CD4-positive, alpha-beta T cell treated with Interleukin-15 for 4 hours (primary cell): ENCODE measurements at places on chromosomes 2 and 18.
A peak's percentile ranks its signal among the peaks of the same experiment; 100 is the strongest.

- DNase-seq: no peak
Measured at GRCh38 chr2:45930396-45930792, 278.9 kb downstream of the PRKCE start.

DNA sequence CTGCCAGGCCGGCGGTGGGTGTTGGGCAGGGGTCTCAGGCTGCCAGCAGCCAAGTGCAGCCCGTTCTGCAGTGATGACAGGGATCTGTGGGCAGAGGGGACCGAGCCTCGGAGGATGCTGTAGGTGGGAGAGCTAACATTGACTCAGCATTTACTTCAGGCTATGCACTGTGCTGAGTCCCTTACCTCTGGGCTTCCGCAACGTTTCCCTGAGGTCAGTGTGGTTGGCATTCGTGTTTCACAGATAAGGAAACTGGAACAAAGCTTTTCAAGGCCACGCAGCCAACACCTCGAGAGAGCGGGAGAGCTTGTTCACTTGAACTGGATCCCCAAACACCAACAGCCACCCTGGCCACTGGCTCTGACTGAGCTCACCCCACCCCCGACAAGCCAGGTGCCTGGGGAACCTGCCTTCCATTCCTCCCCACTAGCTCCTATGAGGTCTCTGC lies 839 bp upstream of the GPR148 start:
- peak; percentile 26 for DNase-seq

GRCh38 chr2:190748966-190749365 lies 100.1 kb downstream of the NAB1 start:
- DNase-seq: no peak

DNA sequence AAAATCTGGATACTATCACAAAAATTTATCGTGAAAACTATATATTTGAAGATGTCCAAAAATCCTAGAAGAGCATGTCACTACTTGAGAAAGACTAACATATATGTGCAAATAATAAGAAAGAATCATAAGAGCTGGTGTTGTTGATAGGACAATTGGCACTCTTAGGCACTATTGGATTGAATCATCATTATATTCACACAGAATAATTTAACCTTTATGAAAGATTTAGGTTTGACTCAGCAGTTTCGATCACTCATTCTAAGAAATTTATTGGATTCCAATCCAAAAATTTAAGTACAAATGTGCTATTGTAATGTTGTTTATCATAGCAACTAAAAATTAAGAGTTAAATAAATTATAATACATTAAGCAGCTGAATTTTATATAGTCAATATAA lies 503.6 kb downstream of the SPAG16 start:
- DNase-seq: no peak

DNA sequence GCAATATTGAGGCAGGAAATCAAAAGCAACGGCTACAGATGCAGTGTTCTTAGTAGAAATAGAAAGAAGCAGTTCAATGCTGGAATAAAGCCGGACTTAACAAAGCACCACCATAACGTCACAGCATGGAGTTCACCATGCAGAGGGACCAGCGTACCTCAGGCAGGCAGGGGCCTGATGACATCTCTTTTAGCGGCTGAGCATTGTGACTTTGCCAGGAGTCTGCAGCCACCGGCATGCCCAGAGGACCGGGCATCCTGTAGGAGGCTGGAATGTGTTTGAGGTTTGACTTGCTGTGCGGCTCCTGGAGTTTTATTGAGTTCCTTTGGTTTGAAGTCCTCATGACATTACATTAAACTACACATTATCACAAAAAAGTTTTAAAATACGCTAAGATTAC lies 139.8 kb downstream of the UXS1 start:
- DNase-seq: no peak

DNA sequence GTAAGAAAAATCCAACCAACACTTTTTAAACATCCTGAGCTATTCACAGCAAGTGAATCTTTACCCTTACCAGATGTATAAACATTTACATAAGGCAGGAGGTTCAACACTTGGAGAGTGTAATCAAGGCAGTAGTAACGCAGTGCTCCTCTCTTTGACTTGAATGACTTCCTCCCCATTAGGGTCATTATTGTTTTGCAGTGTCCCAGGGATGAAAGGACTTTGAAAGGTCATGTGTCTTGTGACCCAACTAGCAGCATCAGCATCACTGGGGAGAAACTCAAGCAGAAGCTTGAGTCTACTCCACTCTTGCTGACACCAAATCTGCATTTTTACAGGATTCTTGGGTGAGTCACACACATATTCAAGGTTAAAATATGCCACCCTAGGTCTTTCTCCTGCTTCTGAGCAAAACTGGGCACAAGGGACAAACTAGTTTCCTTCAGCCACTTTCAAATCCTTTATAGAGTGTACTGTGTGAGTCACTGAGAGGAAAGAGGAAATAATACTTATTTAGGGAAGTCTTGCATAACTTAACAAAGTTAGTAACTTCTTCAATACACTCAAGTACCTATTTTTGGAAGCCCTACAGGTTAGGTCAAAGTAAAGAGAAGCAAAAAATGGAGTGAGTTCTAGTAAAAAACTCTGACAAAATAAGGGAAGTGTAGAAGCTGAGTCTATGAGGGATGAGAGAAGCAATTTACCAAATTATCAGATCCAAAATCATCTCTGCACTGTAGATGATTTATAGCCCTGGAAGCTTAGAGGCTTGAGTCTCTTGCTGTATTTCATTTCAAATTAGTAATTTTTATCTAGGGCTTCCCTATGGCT lies 51.0 kb upstream of the EML4 start:
- DNase-seq: peak; percentile 31

- no peak for DNase-seq
Measured at GRCh38 chr2:233435436-233436190, 81.3 kb downstream of the DGKD start.

- DNase-seq: no peak
Measured at GRCh38 chr2:23293731-23294130, 91.2 kb upstream of the KLHL29 start.

- DNase-seq: no peak
Measured at GRCh38 chr2:142813830-142814829, 63.3 kb upstream of the KYNU start.

DNA sequence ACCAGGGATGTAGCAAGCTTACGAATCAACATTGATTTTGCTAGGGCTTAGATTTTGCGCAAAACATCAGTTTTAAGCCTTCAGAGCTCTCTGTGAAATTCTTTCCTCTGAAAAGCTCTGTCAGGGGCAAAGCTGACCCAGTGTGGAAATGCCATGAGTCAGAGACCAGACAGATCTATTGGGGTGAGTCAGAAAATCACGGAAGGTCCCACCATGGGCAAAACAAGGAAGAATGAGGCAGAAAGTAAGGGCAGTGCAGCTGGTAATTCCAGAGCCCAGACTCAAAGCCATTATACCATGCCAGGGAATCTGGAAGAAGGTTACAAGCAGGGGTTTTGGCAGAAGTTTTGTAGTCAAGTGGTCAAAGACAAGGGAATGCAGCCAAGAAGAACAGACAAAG lies 256.6 kb upstream of the CTAGE1 start:
- no peak for DNase-seq

- DNase-seq: no peak
Measured at GRCh38 chr2:159461076-159461475, 155.3 kb downstream of the BAZ2B start.

GRCh38 chr2:96526615-96527285 lies 9.8 kb upstream of the ARID5A start:
- no peak for DNase-seq
